ENCODE measurements at places on chromosomes 1 and 21.

DNA sequence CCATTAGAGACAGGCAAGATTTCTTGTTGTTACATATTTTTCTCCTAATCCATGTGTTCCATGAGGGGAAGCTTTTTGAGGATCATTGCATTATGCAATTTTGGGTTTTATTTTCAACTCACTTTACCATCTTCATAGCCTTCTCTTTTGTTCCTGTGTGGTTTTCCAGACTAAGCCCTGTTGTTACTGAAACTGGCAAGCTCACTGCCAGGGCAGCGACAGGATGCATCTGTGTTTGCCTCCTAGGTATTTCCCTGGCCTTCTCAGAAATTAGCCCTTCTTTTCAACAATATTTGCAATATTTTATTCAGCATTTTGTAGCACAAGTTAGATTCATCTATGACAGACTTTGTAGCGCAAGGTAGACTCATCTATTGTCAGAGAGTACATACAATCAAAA, 134.2 kb upstream of the CYYR1 start:
- no peak for DNase-seq

DNA sequence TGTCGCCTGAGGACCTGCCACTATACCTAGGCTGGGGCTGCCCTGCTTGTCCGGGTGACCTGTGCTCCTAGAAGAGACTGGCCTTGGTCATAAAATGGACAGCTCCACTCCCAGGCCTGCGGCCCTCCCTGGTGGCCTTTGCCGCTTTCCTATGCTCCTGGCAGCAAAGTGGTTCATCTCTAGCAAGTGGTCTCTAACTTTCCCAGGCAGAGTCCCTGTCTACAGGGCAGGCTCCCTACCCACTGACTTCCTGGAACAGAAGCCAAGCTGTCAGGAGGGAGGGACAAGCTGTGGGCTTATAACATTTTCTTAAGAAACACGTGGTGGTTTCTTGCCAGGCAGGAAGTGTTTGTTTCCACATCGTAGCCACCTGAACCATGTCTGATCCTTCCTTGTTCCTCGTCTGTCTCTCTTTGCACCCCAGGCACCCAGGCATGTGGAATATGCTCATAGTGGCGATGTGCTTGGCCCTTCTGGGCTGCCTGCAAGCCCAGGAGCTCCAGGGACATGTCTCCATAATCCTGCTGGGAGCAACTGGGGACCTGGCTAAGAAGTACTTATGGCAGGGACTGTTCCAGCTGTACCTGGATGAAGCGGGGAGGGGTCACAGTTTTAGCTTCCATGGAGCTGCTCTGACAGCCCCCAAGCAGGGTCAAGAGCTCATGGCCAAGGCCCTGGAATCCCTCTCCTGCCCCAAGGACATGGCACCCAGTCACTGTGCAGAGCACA, 10.1 kb downstream of the H6PD start:
- no peak for DNase-seq

GRCh38 chr1:235878082-235878811, 11.5 kb upstream of the LYST start:
- DNase-seq: no peak

DNA sequence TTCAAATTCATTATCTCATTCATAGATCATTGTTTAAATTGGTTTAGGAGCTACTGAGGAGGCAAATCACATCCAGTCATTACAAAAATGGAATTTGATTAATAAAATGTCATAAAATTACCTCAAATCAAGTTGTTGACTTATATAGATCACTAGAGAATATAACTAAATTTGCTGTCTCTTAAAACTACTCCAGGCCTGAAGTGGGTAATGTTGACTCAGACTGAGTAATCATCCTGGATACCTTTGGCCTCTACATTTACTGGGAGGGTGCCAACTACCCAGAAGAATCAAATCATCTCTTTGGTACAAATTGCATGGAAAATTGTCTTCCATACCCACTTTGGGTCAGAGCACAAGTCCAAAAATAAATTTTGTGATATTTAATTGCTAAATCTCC, 191.2 kb upstream of the GREM2 start:
- DNase-seq: no peak

- no peak for DNase-seq
Observed at GRCh38 chr1:10617931-10618885, 143.5 kb downstream of the PEX14 start.

GRCh38 chr1:196317535-196318522, 290.4 kb downstream of the KCNT2 start:
- DNase-seq: no peak

DNA sequence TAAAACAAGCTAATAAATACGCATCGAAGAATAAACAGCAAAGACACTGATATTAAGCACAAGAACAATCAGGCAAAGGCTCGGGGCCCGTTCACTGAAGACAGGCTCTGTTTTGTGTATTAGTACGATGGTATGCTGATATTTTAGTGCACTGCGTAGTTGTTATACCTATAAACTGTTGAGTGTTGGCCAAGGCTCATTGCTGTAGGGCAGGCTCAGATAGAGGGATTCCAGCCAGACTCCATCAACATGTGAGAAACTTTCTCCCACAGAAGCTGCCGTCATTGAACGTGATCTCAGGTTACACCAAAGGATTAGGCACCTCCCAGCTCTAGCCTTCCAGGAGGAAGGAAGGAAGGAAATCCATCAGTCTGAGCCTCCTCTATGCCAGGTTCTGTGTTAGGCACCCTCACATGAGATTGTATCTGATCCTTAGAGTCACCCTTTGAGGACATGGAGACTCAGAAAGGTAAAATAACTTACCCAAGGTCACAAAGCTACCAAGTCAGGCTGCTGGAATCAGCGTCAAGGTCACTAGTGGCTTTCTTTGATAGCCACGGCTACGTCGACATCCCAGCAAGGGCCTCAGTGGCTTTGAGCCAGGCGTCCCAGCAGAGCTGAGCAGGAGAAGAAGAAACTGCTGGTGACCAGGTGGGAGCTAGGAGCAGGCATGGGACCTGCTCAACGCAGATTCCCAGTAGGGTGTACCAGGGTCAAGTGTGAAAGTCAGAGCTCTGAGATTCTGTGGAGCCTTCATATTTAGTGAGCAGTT, 14.8 kb downstream of the BCAR3 start:
- DNase-seq: no peak

DNA sequence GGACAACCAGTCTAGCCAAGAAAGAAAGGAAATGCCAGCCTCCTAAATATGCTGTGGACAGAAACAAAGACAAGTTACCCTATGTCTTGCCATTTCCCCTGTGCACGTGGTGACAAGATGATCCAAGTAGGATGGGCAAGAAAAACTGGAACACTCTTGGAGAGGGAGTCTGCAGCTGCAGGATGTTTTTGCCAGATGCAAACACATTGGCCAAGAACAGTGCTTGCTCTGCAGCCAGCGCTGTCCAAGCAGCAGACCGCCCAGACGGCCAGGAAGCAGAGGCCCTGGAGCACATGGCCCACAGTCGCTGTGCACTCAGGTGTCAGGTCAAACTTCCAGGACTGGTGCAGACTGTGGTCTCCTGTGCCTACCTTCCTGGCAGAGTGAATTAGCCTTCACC, 189.3 kb downstream of the SLC35F3 start:
- no peak for DNase-seq

DNA sequence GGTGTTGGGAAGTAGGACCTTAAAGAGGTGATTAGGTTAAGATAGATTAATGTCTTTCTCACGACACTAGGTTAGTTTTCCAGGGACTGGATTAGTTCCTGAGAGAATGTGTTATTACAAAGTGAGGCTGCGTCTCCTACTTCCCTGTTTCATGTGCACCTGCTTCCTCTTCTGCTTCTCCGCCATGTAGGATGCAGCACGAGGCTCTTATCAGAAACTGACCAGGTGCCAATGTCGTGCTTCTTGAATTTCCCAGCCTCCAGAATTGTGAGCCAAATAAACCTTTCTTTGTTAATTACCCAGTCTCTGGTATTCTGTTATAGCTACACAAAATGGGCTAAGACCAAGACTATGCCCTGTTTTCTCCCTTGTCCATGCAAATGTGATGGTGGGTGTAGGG, 152.2 kb upstream of the LMO4 start:
- DNase-seq: no peak

DNA sequence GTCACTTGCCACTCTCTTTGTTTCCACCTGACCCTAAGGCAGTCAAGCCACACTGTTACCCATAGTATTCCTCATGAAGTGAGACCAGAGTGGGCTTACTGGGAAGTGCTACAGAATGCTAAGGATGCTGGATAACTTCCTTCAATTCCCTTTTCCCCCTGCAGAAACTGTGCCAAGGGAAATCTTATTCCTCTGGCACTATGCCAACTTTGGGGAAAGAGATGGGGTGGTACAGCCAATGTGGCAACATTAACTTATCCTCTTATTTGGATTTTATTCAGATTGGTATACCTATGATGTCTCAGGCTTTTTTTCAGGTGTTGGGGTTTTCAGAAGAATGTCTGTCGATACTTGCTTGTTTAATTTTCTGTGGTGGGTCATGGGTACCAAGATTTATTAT, 599.4 kb upstream of the PBX1 start:
- no peak for DNase-seq

- no peak for DNase-seq
Observed at GRCh38 chr1:55369474-55369873, 154.3 kb upstream of the USP24 start.

DNA sequence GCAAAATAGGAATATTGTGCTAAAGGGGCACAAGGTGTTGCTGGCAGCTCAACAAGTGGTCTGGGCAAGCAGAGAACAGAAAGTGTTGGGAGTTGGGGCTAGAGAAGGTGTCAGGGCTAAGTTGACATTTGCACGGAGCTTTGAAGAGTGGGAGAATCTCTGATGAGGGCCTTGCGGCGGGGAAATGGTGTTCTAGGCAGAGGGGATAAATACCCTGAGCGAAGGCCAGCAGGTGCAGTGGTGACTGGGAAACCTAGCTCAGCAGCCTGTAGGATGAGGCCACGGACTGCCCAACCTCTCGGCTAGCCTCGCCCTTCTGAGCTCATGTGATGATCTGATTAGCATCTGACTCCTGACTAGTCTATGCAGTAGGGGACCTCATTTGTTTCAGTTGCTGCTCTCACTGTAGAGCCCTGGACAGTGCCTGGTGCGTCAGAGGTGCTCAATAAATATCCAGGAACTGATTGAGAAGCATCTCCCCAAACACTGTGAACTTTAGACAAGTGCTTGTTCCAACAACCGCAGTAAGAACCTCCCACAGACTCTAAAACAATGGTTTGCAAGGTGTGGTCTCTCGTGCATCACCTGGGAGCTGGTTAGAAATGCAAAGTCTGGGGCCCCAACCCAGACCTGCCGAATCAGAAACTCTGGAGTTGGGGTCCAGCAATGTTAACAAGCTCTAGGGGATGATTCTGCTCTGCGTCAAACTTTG, 1.0 kb upstream of the FOXO6 start:
- peak; percentile 30 for DNase-seq

GRCh38 chr21:22374218-22374969, 1376.2 kb downstream of the NCAM2 start:
- DNase-seq: no peak

DNA sequence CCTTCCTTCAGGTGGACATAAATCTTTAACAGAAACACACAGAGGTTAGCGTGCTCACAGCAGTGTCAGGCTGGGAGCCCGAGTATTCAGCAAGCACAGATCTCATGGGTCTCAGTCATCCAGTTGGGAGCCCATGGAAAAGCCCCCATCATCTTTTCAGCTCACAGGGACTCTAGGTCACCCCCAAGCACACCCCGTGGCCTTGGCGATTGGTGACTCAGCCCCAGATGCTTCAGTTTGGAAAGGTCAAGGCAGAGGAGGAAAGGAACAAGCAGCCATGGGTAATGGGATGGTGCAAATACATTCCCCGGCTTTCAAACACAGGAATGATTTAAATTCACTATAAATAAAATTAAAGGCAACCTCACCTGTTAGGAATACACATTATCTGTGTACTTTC, 88.9 kb downstream of the PGBD5 start:
- no peak for DNase-seq

- DNase-seq: no peak
Observed at GRCh38 chr1:194227161-194227560, 1040.7 kb upstream of the B3GALT2 start.

DNA sequence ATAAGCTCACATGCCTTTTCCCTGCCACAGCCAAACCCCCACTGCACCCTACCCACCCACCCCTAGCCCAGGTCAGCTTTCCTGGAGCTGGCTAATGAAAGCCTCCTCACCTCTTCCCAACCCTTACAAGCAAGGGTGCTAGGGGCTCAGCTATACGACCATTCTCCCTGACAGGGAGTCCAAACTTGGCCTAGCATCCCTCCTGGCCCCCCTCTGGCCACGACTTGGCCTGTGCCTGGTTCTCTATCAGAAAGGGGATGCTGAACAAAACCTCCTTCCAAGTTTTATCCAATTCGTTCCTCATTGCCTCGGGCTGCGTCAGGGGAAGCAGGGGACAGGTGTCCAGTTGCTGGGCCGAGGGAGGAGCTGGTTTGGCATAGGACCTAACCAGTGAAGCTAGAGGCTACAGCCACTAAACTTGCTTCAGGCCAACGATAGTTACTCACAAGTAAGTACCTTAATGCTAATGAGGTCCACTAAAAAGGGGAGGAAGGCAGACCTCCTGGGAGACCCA, 8.6 kb downstream of the TMEM81 start:
- no peak for DNase-seq

DNA sequence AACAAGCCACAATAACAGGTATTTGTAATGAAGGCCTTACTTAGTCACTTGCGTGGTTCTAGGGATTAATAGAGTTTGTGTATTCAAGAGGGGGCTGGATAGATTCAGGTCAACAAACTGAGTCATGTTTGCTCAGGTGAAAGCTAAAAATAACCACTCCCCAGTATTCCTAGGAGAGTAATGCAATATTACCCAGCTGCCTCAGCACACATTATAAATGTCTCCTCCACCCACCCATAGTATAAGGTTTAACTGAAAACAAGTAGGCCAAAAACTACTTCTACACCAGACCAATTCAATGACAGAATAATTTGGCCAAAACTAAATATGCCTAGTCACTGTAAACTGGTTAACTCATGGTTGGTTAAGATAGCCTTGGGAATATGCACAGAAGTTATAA, 34.4 kb downstream of the WLS start:
- DNase-seq: no peak

DNA sequence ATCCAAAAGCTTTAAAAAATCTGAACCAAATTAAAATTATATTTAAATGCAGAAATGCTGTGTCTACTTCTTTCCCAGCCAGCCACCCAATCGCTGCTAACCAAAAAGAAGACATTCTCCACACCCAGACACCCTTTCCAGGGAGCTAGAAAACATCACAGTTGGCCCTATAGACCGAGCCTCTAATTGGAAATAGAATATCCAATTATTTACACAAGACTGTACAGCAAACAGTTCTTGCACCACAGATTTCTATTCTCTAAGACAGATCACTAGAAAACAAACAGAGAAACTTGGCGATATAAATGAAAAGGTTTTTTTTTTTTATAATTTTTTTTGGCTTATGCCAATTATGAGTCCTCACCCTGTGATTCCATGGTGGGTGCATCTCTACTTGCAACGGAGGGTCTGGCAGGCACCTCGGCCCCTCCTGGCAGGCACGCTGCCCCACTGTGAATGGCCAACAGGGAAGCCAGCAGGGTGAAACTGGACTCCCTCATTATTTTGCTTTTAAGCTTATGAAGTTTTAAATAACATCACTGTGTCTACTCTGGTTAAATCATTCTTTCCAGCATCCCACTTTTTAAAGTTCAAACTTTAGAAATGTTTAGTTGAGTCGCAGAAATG, 29.2 kb downstream of the BCAR3 start:
- no peak for DNase-seq
